Stimulated activated CD4-positive, alpha-beta T cell treated with anti-CD3 and anti-CD28 coated beads, Interleukin-12 subunit alpha, Interleukin-12 subunit beta, amount 100 ng/mL, for 48 hours (primary cell): ENCODE measurements at places on chromosomes 5 and 9.

DNA sequence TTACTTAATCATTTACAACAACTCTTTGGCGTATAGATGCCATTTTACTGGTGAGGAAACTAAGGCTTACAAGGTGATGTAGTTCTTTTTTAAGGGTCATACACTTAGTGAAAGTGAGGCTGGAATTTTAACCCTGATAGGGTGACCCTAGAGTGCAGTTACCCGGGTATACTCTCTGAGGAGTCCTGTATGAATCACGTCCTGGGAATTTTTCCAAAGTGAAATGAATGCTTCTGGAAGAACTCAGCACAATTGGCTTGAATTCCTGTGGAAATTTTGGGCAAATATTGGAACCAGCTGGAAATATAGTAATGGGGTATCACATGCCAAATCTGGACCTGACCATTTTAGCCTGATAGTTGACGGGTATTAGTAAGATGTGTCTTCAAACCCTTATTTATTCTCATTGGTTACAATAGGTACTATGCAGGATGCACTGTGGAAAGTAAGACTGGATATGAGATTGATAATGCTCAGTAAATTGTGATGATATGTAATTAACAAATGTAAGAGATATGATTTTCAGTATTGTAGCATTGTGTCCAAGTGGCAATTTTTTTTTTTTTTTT lies 14.8 kb downstream of the SUB1 start:
- no peak for DNase-seq

- DNase-seq, result no peak
Measured at GRCh38 chr9:108047264-108047663, 557.7 kb upstream of the KLF4 start.

DNA sequence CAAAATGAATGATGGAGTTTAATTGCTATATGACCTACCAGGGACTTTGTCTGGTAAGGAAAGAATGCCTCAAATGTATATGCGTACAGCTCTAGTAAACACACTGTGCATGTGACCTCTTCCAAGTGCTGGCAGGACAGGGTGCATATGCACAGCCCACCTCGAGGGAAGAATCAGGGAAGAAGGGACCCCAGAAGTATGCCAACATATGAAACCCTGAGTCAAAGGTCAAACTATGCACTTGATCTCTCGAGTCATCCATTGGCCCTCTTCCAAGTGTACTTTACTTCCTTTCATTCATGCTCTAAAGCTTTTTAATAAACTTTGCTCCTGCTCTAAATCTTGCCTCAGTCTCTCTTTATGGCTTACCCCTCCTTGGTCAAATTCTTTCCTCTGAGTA lies 804.6 kb upstream of the COX7C start:
- no peak for DNase-seq

GRCh38 chr5:38468202-38468673 lies 88.2 kb downstream of the LIFR start:
- no peak for DNase-seq

DNA sequence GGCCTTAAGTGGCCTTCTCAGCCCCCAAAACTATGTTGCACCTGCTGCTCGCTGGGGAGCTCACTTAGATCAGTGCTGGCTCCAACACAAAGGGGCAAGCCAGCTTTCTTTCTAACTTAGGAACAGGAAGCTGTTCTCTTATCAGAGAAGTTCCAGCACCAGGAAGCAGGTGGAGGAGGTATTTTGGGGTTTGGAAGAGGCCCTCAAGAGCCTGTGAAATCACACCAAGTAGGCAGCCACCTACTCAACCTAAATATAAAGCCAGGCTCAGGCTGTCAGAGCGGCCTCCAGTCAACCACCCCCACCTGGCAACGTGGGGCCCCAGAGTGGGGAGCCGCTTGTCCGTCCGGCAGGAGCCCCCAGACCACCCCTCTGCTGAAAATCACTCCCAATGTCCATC lies 152.8 kb downstream of the OLFM1 start:
- DNase-seq, result no peak

- DNase-seq, result no peak
Measured at GRCh38 chr9:116705531-116705930, 18.4 kb downstream of the TRIM32 start.

DNA sequence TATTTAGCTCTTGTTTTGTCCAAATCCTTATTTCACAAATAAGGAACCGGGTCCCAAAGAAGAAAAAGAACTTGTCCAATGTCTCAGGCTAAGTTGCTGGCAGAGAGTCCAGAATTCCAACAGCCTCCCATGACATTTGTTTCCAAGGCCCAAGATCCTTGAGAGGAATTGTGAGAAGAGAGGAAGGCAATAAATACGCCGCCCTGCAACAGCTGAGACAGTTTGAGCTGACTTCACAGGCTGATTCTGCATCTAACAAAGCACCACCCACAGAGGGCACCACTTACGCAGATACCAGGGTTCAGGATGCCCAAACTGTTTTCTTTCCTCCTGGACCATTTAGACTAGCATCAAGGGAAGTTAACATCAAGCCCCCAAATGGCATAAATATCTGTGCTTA lies 211.3 kb downstream of the FAM114A2 start:
- no peak for DNase-seq

DNA sequence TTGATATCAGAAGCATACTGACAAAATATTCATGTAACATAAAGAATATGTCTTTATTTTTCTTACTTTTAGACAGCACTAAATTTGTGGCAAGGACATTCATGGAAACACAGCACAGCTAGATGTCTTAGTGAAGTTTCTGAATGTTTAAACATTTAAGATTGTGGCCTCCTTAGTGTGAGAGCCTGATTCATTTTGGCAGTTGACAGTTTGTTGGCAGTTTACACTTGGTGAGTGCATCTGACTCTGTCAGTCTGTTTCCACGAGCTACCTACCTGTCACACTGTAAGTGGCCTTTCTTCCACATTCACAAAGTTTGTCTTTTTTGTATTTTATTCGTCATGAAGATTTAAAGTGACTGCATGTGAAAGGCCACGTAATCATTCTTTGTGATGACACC lies 436.8 kb downstream of the TUSC1 start:
- DNase-seq, result no peak

GRCh38 chr5:97119007-97119390 lies 23.4 kb downstream of the LIX1 start:
- DNase-seq, result no peak

DNA sequence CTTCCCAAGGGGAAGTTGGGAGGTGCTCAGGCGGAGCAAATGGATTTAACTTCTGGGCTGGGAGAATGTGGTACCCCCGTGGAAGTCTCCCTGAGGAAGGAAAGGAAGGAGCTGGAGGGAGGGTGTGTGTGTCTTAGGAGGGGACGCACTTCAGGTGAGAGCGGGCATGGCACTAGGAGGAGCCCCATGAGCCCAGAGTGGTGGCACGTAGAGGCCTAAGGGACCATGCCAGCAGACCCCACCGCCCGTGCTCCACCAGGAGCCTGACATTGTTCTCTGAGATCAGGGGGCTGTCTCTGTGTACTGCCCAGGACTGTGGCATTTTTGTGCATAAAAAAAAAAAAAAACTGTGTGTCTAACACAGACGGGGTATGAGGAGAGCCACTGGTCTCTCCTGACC lies 18.5 kb upstream of the AHRR start:
- DNase-seq, result no peak

DNA sequence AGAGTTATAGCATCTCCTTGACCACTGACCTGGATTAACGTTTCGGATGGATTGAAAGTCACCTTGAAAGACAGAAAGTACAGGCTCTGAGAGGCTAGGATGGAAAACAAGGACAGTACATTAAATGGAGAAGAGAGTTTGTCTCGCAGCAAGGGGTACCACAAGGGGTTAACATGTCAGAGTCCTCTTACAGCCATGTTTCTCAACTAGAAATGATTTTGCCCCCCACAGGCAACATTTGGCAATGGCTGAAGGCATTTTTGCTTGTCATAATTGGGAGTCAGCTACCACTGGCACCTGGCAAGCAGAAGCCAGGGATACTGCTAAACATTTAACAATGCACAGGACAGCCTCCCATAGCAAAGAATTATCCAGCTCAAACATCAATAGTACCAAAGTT lies 90.8 kb upstream of the EQTN start:
- DNase-seq, result no peak
